ENCODE measurements at places on chromosomes 3 and 15.

GRCh38 chr15:72147418-72147817 is 29.2 kb downstream of the SENP8 start:
- DNase-seq, result no peak

GRCh38 chr3:149844091-149844490 is 31.1 kb downstream of the RNF13 start:
- no peak for DNase-seq

GRCh38 chr3:127821394-127821793 is 921 bp downstream of the MGLL start:
- DNase-seq, result no peak

DNA sequence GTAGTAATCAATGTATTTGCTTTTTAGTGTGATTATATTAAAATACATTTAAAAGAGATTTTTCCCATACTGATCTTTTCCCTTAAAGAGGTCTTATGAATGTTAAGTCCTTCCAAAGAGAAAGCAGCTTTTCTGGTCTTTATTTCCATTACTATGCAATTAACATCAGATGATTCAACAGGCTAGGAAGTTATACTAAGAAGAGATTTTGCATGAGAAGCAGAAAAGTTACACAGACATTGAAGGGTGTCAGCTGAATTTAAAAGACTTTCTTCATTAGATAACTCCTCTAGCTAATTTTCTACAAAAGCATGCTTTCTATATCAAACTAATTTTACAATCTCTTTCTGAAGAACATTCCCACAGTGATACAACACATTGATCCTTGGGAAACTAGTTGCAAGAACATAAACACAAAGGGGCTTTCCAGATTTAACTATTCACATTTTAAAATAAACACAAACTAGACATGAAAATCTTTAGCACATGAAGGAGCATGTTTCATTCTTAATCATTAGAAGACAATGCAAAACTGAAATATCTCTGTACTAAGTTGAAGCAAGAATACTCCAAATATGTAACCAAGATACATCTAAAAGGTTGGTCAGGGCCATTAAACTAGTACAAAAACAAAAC is 965.8 kb downstream of the ROBO1 start:
- DNase-seq, result no peak

- no peak for DNase-seq
Observed at GRCh38 chr3:142962520-142963233, 797 bp downstream of the PAQR9 start.

GRCh38 chr3:195751560-195751959 is 30.8 kb downstream of the MUC20 start:
- no peak for DNase-seq

GRCh38 chr3:142613491-142613890 is 17.3 kb downstream of the PLS1 start:
- DNase-seq, result no peak

- DNase-seq, result peak; percentile 76
Observed at GRCh38 chr3:63351159-63352007, 73.3 kb downstream of the SYNPR start.

- DNase-seq, result no peak
Observed at GRCh38 chr3:183210862-183211341, 42.2 kb upstream of the B3GNT5 start.

DNA sequence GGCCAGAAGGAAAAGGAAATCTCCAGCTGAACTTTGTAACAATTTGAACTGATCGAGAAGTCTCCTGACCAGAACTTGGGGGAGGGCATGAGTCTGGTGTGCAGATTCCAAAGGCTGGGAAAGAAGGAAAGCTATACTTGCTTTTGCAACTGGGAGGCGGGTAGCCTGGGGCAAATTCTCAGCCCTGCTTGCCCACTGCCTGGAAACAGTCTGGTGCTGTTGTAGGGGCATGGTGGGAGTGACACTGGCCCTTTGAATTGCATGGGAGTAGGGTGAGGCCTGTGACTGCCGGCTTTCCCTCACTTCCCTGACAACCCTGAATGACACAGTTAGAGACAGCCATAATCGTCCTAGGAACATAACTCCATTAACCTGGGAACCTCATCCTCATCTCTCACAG is 114.0 kb upstream of the POU1F1 start:
- DNase-seq, result no peak

DNA sequence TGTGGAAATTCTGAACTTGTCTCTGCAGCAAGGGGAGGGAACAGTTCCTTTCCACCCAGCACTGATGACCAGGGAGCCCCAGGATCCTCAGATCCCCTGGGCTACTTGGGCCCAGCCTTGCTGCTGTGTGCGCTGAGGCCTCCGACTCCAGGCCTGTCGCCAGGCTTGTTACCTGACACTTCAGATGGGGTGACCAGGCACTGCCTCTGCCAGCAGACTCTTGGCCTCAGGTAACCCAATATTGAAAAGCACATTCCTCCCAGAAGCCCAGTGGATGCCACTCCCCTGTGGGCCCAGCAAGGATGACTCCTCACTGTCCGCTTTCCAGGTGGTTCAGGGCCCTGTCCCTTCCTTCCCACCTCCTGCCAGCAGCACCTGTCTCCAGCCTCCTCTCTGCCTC is 3.5 kb upstream of the PLA2G4E start:
- no peak for DNase-seq

Data from fibroblast of skin of scalp (primary cell).